ENCODE measurements at places on chromosomes 13 and 19.
A peak's percentile ranks its signal among the peaks of the same experiment; 100 is the strongest.

GRCh38 chr19:11848200-11848593, 329 bp upstream of the ZNF439 start:
- peaks cover 35% of the 10 kb centered on the region for H3K36me3 ChIP-seq
- peak overlapping the region; percentile 78 for H3K27ac ChIP-seq
- H3K4me1 ChIP-seq, result peaks cover 22% of the 10 kb centered on the region
- DNase-seq, result no peak

GRCh38 chr19:49475995-49476880, 2.2 kb downstream of the FLT3LG start:
- peaks cover 47% of the 10 kb centered on the region for H3K36me3 ChIP-seq
- peaks cover 48% of the 10 kb centered on the region for H3K4me1 ChIP-seq
- H3K27ac ChIP-seq, result peak overlapping the region; percentile 94
- H3K27me3 ChIP-seq, result no peaks in the 10 kb centered on the region
- H3K4me3 ChIP-seq, result peak overlapping the region; percentile 94
- peak; percentile 86 for DNase-seq

DNA sequence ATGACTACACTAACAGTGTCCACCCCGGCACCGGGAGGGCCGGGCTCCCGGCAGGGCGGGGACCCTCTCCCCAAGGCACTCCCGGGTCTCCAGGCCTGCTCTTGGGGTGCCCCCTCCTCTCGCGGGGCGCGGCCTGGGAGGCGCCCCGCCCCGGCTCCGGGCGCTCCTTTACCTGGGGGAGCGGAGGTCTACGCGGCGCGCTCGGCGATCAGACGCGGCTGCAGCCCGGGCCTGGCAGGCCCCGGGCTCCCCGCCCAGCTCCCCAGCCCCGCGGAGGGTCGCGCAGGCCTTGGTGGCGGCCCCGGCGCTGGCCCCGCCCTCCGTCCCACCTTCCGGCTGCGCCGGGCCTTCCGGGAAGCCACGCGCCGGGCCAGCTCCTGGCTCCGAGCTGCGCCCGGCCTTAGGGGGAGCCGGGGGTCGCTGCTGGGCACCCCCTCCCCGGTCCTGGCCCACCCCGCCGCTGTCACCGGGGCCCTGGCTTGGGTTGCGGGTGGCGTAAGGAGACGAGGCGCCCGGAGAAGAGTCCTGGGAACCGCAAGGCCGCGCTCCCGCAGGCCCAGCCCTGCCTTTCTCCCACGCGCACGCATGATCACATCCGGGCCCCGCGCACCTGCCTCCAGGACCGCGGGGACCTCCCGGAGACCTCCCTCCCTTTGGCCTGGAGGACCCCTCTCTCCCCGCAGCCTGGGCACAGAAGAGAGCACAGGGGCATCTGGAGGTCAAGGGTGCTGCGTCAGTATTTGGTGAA, at the start of gene C19orf12:
TSS of gene C19orf12 (minus strand) at position 309 of the 748 bp plus-strand sequence. CDS start 6,848 bp downstream, outside the sequence.
- H3K4me1 ChIP-seq, result peaks cover 57% of the 10 kb centered on the region
- DNase-seq, result peak; percentile 75
- H3K27me3 ChIP-seq, result no peaks in the 10 kb centered on the region
- H3K4me3 ChIP-seq, result peak within 1 kb of the TSS; percentile 95
- H3K27ac ChIP-seq, result peak within 1 kb of the TSS; percentile 96

DNA sequence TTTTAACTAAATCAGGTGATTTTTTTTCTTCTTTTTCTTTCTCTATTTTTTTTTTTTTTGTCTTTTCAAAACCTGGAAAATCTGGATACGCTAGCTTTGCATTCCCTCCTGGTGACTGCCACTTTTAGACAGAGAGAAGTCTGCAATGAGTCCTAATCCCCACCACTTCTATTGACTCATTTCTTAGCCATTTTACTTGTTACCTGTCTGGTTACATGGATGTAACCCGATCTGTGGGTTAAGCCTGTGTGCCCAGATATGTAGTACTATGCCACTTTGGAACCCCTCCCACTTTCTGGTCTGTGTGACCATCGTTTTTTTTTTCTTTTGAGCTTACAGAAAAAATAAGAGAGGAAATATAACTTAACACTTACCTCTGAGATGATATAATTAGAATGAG, 817.8 kb upstream of the PCDH9 start:
- no peak overlapping the region for H3K4me3 ChIP-seq
- no peak overlapping the region for H3K27ac ChIP-seq
- no peak for DNase-seq
- no peaks in the 10 kb centered on the region for H3K36me3 ChIP-seq

- no peak overlapping the region for H3K4me3 ChIP-seq
- H3K27ac ChIP-seq, result no peak overlapping the region
- H3K4me1 ChIP-seq, result no peaks in the 10 kb centered on the region
- DNase-seq, result no peak
- no peaks in the 10 kb centered on the region for H3K36me3 ChIP-seq
- peaks cover 6% of the 10 kb centered on the region for H3K27me3 ChIP-seq
Observed at GRCh38 chr13:25699056-25699455, 327.3 kb downstream of the ATP8A2 start.

Data from activated CD8-positive, alpha-beta T cell treated with anti-CD3 and anti-CD28 coated beads, Interleukin-2, amount 10 ng/mL, durations not matched to agents 7 days and 5 days (primary cell).